Gastrocnemius medialis (tissue), 4 donors: ENCODE measurements at places on chromosomes 7 and 10. TPM values are rescaled to one million over a fixed set of nuclear protein-coding genes. Genes with fewer than 3 reads are reported as not detected.

The HACD1 gene
- 39.0 TPM for total RNA-seq

The PVRIG gene
- not detected for total RNA-seq

The MRLN gene
- 205 TPM for total RNA-seq

The LRRN3 gene
- total RNA-seq, result 5.6 TPM

The LIPN gene
- not detected for total RNA-seq

The FFAR4 gene
- total RNA-seq, result 0.10 TPM

The BMPER gene
- total RNA-seq, result 1.7 TPM

GRCh38 chr10:128530301-128530700 is 404.1 kb upstream of the MKI67 start:
- H3K4me1 ChIP-seq, result no peaks in the 10 kb centered on the region
- no peaks in the 10 kb centered on the region for H3K36me3 ChIP-seq
- DNase-seq, result no peak
- H3K4me3 ChIP-seq, result no peak overlapping the region

DNA sequence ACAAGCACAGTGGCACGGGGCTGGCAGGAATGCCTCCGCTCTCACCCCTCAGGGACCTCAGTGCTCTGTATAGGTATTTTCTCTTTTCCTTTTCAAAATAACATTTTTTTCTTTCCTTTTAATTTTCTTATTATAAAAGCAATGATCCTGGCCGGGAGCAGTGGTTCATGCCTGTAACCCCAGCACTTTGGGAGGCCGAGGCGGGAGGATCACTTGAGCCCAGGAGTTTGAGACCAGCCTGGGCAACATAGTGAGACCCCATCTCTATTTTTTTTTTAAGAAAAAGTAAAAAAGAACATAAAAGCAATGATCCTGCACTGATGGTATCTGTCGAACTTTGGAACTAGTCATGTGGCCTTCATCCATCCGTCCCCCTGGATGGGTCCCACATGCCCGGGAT is 3.2 kb downstream of the PRF1 start:
- H3K4me3 ChIP-seq, result no peak overlapping the region
- H3K27me3 ChIP-seq, result no peaks in the 10 kb centered on the region
- no peaks in the 10 kb centered on the region for H3K36me3 ChIP-seq
- H3K27ac ChIP-seq, result no peak overlapping the region
- no peaks in the 10 kb centered on the region for H3K4me1 ChIP-seq

DNA sequence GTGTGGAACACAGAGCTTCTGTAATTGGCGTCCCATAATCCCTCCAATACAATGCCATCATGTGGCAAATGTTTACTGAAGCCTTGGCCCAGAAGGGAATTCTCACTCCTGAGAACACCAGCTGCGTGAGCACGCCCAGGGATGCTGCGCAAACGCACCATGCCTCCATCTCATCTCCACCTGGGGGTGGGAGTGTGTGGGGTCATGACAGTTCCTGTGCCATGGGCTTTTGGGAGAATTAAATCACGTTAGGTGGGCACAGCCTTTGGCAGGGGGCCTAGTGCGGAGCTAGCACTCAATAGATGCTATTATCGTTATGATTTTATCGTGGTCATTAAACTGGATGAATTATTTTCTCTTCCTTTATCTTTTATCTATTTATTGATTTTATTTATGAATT is 15.8 kb downstream of the WDFY4 start:
- no peaks in the 10 kb centered on the region for H3K36me3 ChIP-seq
- no peak overlapping the region for H3K27ac ChIP-seq
- no peak for DNase-seq
- H3K27me3 ChIP-seq, result no peaks in the 10 kb centered on the region
- no peak overlapping the region for H3K4me3 ChIP-seq

- no peak for DNase-seq
- no peak overlapping the region for H3K27ac ChIP-seq
- no peaks in the 10 kb centered on the region for H3K4me1 ChIP-seq
Measured at GRCh38 chr7:94683066-94683465, 27.1 kb upstream of the SGCE start.

DNA sequence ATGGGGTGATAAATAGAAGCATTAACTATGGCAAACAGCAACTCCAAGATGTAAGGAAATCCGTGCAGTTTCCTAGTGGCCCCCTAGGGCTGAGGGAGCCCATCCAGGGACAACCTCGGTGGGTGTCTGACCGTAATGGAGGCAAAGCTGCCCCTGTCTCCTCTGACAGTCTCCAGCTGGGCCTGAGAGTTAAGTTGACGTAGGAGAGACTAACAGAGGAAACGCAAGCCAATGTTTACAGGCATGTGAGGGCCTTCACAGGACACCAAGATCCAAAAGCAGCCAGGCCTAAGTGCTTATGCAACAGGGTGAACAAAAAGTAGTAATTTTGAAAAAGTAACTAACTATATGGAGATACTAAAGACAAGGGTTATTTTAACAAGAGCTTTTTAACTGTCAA is 330.0 kb upstream of the C7orf33 start:
- no peaks in the 10 kb centered on the region for H3K27me3 ChIP-seq
- H3K36me3 ChIP-seq, result no peaks in the 10 kb centered on the region
- DNase-seq, result no peak
- no peak overlapping the region for H3K27ac ChIP-seq

DNA sequence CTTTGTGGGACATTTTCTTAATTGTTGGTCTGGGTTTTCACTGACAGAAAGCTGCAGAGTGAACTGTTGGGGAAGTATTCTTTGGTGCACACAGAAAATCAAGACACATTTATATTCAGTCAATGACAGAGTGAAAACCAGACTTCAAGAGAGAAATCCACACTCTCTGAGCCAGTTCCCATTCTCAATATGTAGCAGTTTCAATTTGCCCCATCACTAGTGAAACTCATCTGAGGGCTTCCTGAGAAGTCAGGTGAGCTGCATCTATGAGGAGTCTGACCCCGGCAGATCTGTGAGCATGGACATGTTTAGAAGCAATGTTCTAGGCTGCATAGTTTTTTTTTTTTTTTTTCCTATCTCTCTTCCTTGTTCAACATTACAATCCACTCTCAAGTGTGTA is 163.7 kb upstream of the AHR start:
- H3K4me3 ChIP-seq, result no peak overlapping the region
- no peak for DNase-seq
- H3K4me1 ChIP-seq, result no peaks in the 10 kb centered on the region
- no peak overlapping the region for H3K27ac ChIP-seq

DNA sequence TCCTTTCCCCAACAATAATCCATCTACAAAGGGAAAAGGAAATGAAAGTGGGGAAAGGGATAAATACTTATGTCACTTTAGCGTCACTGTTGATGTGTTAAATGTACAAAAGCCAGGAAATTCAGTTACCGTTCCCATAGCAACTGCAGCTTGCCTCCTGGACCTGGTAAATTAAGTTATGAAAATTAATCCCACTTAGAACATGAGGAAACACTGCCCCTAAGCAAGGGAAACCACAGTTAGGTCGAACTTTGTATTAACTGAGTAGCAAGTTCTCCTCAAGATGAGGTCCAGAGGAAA is 338.2 kb upstream of the AOAH start:
- no peak overlapping the region for H3K27ac ChIP-seq
- H3K4me3 ChIP-seq, result no peak overlapping the region
- no peaks in the 10 kb centered on the region for H3K27me3 ChIP-seq
- H3K36me3 ChIP-seq, result no peaks in the 10 kb centered on the region
